SHP77 (cell line): ENCODE measurements at places on chromosomes 6 and 20.
A peak's percentile ranks its signal among the peaks of the same experiment; 100 is the strongest.

- no peak for DNase-seq
Measured at GRCh38 chr6:90098001-90098531, 198.6 kb downstream of the BACH2 start.

DNA sequence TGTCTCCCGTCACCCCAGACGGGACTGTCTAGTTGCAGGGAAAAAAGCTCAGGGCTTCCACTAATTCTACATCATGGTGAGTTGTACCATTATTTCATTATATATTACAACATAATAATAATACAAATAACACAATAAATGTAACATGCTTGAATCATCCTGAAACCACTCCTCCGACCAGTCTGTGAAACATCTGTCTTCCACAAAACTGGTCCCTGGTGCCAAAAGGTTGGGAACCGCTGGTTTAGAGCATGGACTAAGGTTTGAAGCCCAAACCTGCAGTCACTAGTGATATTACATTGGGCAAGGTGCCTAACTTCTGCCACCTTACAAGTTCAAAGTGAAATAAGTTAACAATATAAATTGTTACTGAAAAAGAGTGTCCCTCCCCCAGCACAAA, 175.7 kb downstream of the PDE10A start:
- DNase-seq = no peak

- no peak for DNase-seq
Measured at GRCh38 chr20:10823585-10823984, 149.8 kb upstream of the JAG1 start.

DNA sequence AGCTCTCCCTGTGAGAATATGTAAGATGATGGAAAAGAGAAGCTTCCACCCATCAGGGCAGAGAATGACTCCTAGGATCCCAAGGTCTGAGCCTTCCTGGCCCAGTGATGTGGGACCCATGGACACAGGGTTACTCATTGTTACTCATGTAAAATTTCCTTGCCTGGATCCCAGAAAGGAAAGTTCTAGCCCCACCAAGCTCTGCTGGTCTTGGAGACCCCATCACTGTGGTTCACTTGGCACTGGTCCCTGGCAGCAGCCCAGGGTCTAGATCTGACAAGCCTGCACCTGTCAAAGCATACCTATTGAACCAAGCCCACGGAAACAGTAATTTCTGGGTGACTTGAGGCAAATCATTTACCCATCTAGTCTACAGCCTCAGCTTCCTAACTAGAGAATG, 22.1 kb downstream of the MDGA1 start:
- DNase-seq = no peak

GRCh38 chr20:2259731-2260130, 36.1 kb upstream of the TGM3 start:
- no peak for DNase-seq

GRCh38 chr6:86609549-86610388, 327.6 kb upstream of the HTR1E start:
- no peak for DNase-seq

- DNase-seq = no peak
Measured at GRCh38 chr6:97085772-97086171, 161.2 kb downstream of the KLHL32 start.

- no peak for DNase-seq
Measured at GRCh38 chr6:81748994-81749393, 3.5 kb downstream of the TENT5A start.

- DNase-seq = no peak
Measured at GRCh38 chr20:11350126-11351005, 567.3 kb upstream of the BTBD3 start.

- DNase-seq = no peak
Measured at GRCh38 chr6:34057790-34058189, 88.1 kb downstream of the GRM4 start.

DNA sequence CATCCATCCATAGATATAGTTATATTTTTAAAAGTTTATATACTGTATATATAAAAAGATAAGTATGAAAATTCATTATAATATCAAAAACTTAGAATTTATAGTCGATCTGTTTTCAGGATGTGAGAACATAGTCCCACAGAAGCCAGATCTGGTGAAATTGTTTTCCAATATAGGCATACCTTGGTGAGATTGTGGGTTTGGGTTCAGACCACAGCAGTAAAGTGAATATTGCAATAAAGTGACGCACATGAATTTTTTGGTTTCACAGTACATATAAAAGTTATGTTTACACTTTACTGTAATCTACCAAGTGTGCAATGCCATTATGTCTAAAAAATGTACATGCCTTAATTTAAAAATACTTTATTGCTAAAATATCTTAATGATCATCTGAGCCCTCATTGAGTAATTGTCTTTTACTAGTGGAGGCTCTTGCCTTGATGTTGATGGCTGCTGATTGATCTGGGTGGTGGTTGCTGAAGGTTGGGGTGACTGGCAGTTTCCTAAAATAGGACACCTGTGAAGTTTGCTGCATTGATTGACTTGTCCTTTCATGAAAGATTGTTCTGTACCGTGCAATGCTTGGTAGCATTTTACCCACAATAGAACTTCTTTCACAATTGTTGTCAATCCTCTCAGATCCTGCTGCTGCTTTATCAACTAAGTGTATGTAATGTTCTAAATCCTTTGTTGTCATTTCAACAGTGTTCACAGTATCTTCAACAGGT, 29.8 kb downstream of the AIG1 start:
- DNase-seq = no peak

DNA sequence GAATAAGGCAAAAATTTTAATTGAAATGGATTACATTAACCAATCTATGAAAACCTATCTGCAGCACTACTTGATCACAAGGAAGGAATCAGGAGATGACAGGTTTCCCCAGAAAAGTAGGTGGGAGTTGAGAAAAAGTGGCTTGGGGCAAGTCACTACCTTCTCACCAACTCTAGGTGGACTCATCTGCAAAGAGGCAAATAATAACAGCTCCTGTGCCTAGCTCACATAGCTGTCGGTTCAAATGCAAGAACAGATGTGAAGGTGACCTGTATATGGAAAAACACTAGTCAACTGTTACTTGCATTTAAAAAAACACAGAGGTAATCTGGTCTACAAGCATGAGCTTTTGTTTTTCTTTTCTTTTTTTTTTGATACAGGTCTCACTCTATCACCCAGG, 67.2 kb downstream of the POPDC3 start:
- DNase-seq = no peak

- DNase-seq = no peak
Measured at GRCh38 chr6:131363947-131364834, 208.8 kb upstream of the ARG1 start.

DNA sequence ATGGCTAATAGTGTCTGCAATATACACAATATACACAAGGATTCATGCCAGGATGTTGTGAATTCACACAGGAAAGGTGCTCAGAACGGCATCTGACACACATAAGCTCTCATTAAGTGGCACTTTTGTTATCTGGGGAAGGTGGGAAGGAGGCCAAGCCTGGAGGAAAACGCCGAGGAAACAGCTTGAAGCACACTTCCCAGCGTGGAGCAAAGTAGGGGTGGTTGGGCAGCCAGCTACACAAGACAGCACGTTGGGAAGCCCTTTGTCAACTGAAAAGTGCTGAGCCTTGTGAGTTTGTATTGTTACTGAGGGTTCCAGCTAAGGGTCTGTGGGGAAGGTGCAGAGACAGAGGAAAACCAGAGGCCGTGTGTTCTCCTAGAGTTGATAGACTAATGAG, 181.0 kb downstream of the ZMYND8 start:
- no peak for DNase-seq

- DNase-seq = no peak
Measured at GRCh38 chr20:40704828-40705227, 15.8 kb upstream of the MAFB start.

DNA sequence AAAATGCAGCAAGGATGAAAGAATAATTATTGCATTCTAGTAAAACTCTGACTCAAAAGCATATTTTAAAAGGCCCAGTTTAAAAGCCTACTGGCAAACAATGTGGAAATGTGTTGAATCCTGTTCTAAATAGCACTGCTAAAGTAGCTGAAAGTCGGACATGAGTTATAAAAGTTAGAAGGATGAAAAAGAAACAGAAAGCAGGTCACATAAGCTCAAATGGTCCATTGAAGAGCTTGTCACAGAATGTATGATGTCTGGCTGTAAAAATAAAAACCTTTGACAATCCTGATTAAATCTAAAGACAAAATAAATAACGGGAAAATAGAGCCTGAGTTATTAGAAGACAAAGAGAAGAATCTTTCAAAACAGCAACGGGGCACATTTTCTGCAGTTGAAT, 218.6 kb upstream of the UFL1 start:
- DNase-seq = no peak

- DNase-seq = no peak
Measured at GRCh38 chr20:60310560-60311349, 352.5 kb downstream of the CDH26 start.

DNA sequence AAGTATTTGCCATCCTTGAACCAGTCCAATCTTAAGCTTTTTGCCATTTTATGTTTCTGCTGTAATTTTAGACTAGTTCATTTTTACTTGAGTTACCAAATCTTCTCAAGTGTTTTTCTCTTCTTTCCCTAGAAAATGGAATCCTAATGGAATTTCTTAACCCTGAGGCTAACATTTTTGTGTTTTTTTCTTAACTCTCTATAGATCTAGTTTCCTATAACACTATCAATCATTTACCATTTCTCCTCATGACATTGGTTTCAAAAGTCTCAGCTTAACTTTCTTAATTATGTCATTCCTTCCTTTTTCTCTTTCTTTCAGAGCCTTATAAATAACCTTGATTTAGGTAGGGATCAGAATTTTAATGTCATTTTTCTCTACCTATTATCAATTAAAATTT, 54.8 kb downstream of the SENP6 start:
- DNase-seq = no peak

- no peak for DNase-seq
Measured at GRCh38 chr20:53718142-53719021, 124.7 kb upstream of the ZNF217 start.

GRCh38 chr6:3442431-3443220, 14.2 kb downstream of the SLC22A23 start:
- no peak for DNase-seq

GRCh38 chr20:2023151-2023550, 29.3 kb upstream of the PDYN start:
- no peak for DNase-seq

GRCh38 chr6:28758046-28758817, 165.6 kb downstream of the TRIM27 start:
- peak; percentile 38 for DNase-seq

DNA sequence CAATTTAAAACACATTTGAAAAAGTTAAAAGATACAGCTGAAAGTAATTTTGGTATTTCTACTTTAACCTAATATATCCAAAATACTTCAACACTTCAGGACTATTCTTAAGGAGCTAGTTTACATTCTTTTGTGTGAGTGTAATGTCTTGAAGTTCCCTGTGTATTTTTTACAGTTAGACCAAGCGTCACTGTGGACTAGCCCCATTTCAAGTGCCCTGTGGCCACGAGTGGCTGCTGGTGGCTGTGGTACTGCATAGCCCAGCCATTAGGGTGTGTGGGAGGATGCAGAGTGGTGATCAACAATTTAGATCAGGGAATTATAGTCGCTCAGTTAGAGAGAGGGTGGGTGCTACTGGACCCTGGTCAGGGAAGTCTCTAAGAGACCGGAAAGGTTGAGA, 869 bp upstream of the CST5 start:
- DNase-seq = no peak

GRCh38 chr6:157893238-157893637, 70.2 kb downstream of the SNX9 start:
- DNase-seq = peak; percentile 1

- DNase-seq = no peak
Measured at GRCh38 chr6:41054511-41054910, 1.5 kb downstream of the APOBEC2 start.

GRCh38 chr20:46640044-46640443, 11.2 kb downstream of the SLC13A3 start:
- no peak for DNase-seq

- no peak for DNase-seq
Measured at GRCh38 chr6:138977646-138978167, 10.3 kb downstream of the REPS1 start.
